ENCODE measurements at places on chromosomes 5 and 9. TPM values are rescaled to one million over a fixed set of nuclear protein-coding genes. Genes with fewer than 3 reads are reported as not detected.

GRCh38 chr5:114054594-114054993 lies 307.3 kb upstream of the KCNN2 start:
- peaks cover 15% of the 10 kb centered on the region for H3K27me3 ChIP-seq
- H3K27ac ChIP-seq: no peak overlapping the region
- no peak for DNase-seq
- no peak overlapping the region for H3K4me3 ChIP-seq

GRCh38 chr5:55418994-55419968 lies 111.5 kb downstream of the MTREX start:
- H3K27ac ChIP-seq: no peak overlapping the region
- H3K27me3 ChIP-seq: no peaks in the 10 kb centered on the region
- H3K4me3 ChIP-seq: no peak overlapping the region
- no peak for DNase-seq
- peaks cover 2% of the 10 kb centered on the region for H3K4me1 ChIP-seq

GRCh38 chr9:109993250-109993978 lies 213.4 kb downstream of the PALM2AKAP2 start:
- DNase-seq: no peak
- H3K36me3 ChIP-seq: no peaks in the 10 kb centered on the region
- peaks cover 6% of the 10 kb centered on the region for H3K27me3 ChIP-seq
- no peak overlapping the region for H3K4me3 ChIP-seq
- H3K27ac ChIP-seq: no peak overlapping the region
- no peaks in the 10 kb centered on the region for H3K4me1 ChIP-seq

GRCh38 chr5:78811866-78812265 lies 163.3 kb upstream of the LHFPL2 start:
- no peak for DNase-seq
- no peaks in the 10 kb centered on the region for H3K36me3 ChIP-seq
- no peaks in the 10 kb centered on the region for H3K27me3 ChIP-seq
- no peak overlapping the region for H3K27ac ChIP-seq

GRCh38 chr9:76618762-76619161 lies 145.5 kb upstream of the PCA3 start:
- H3K36me3 ChIP-seq: no peaks in the 10 kb centered on the region
- H3K4me1 ChIP-seq: peaks cover 3% of the 10 kb centered on the region
- no peaks in the 10 kb centered on the region for H3K27me3 ChIP-seq
- no peak overlapping the region for H3K27ac ChIP-seq

The CSNK1G3 gene
- total RNA-seq: 73.5 TPM

The LCNL1 gene
- total RNA-seq: 0.72 TPM

Measured in T-cell (primary cell).